ENCODE measurements at places on chromosomes 7 and 10.
A peak's percentile ranks its signal among the peaks of the same experiment; 100 is the strongest.

DNA sequence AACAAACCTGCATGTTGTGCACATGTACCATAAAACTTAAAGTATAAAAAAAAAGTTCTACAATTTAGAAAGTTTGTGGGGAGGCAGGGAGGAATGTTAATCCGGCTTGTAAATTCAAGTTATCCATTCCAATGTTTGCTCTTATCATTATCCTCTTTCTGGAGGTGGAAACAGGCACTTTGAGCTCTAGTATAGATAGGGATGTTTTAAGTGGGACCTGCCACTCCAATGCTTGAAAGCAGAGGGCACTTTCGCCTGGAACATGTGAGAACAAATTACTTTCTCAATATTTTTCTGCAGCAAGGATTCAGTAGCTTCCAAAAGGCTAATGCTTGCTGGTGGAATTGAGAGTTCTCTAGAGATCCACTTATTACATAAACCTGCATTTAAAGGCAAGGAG is 45.6 kb downstream of the FEZF1 start:
- no peak for DNase-seq

- no peak for DNase-seq
Observed at GRCh38 chr10:30445711-30446110, 11.7 kb downstream of the MAP3K8 start.

- no peak for DNase-seq
Observed at GRCh38 chr10:1465993-1466764, 271.1 kb downstream of the ADARB2 start.

DNA sequence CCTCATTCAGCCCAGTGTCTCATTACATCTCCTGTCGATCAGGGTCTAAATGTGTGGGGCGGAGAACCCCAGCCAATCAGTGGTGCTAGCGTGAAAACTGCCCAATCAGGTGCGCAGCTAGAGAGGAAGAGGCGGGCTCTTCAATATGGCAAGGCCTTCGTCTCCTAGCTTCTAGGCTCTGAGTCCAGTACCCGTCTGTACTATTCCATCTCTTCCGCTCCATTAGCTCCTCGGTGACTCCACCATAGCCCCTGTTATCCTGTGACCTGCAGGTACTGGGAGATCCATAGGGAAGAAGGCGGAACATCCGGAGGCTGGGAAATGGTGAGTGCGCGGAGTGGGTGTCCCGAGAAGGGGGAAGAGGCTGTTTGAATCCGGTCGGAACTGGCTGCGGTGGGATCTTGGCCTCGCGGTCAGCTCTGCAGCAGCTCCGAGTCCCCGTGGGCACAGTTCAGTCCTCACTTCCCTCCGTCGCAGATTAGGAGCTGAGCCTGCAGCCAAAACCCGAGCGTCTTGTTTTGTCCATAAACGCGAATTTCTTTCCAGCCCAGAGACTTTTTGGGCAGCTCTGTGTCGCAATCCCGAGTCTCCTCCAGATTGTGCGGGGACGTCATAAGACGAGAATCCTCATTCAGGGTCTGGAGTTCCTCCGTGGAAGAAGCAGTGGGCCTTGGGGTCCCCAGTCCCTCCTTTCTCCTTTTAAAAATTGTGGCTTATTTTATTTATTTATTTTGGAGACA is at the start of gene ZNF727:
TSS of gene ZNF727 (plus strand) at position 134 of the 740 bp plus-strand sequence. CDS start at position 322, 188 bp downstream.
- DNase-seq: peak; percentile 19

- no peak for DNase-seq
Observed at GRCh38 chr7:148481971-148482626, 108.5 kb upstream of the C7orf33 start.

- DNase-seq: peak; percentile 65
Observed at GRCh38 chr7:142454862-142455261, 197.0 kb upstream of the PRSS58 start.

- DNase-seq: no peak
Observed at GRCh38 chr10:47104786-47105385, 193.7 kb downstream of the PTPN20 start.

DNA sequence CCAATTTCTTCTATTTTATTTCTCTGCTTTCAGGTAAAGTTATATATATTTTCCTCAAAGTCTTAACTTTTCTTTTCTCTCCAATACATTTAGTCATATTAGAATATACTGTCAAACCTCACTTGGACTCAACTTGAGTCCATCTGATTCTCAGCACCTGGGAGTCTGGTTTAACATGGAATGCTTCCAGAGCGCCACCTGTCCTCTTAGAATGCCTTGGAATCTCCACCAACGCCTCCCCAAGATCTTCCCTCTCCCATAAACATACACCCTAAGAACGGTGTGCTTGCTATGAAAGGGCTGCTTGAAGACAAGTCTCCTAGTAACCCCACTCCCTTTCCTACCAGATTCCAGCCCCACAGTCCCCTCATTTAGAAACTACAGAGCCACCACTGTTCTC is 229.1 kb upstream of the MKLN1 start:
- DNase-seq: no peak

GRCh38 chr10:34938399-34938670 is 123.2 kb upstream of the PARD3 start:
- no peak for DNase-seq

DNA sequence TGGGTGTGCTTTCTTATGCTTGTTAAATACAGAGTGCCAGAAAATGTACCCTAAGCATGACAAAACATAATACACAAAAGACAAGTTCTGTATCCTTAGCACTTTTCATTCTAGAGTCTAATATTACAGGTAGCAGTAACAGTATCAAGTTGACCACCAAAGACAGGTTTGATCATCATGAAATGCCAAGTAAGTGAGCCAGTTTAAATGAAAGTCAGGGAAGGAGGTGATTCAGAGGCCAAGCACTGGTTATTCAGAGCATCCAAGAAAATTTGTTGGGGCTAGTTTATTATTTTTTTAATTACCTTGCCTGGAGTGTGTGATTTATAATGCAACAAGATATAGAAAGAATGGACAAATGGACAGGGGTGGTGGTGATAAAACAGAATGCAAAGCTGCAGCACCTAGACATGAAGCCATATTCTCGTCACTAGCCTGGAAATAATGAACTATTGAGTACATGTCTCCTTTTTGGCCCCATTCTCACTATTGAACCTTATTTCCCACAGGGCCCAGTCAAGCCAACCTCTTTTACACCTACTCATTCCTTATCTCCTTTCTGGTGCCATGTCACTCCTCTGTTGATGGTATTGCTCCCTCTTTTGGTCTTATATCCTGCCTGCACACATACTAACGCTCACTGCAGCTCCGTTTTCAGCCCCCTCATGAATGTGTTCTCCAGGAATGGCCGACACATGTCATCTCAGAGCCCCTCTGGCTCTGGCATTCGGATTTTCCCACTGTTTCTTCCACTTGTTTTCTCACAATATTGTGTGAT is 78.6 kb upstream of the GLCCI1 start:
- DNase-seq: no peak

Measured in activated naive CD4-positive, alpha-beta T cell treated with anti-CD3 and anti-CD28 coated beads for 36 hours (primary cell).